IPS DF 6.9 (cell line): ENCODE measurements at places on chromosomes 6 and 20.

- DNase-seq, result no peak
Measured at GRCh38 chr6:169251822-169252504, 1.7 kb downstream of the THBS2 start.

- no peak for DNase-seq
Measured at GRCh38 chr6:150058986-150059385, 9.9 kb downstream of the ULBP3 start.

- DNase-seq, result no peak
Measured at GRCh38 chr6:110587328-110587727, 110.9 kb upstream of the SLC22A16 start.

- no peak for DNase-seq
Measured at GRCh38 chr6:105452924-105453756, 50.3 kb upstream of the PREP start.

- DNase-seq, result no peak
Measured at GRCh38 chr20:7226156-7226555, 458.7 kb downstream of the BMP2 start.

DNA sequence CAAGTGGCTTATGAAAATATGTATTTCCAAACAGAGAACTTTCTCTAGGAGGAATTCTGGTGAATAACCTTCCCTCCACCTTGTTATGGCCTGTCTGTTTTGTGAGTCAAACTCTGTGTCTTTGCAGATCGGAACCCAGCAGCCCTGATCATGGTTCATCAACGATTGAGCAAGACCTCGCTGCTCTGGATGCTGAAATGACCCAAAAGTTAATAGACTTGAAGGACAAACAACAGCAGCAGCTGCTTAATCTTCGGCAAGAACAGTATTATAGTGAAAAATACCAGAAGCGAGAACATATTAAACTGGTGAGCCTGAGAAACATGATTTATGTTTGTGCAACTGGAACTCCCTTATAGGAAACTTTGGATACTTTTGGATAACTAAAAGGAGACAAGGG, 294.5 kb upstream of the PLCB4 start:
- no peak for DNase-seq

DNA sequence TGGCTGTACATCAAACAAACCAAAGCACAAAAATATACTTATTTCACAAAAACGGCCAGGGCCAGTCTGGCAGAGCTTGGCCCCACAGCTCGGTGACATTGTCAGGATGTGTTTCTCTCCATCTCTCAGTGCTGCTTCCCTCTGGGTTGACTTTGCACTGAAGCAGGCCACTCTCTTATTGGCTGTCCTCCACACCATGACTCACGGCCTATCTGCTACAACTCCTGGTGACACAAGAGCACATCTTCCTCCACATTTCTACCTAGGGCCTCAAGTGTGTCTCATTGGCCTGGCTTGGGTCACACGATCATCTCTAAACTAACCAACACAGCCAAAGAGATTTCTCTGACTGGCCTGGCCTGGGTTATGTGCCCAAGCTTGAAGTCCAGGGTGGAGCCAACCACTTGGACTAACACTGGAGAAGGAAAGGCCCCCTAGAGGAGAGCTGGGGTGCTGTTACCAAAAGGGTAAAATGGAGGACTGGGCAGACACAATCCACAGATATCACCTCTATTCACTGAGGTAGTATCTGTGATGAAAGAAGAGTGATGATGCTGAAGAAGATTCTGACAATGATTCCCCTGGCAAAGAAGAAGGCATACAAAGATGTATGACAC, 159.8 kb upstream of the TSHZ2 start:
- no peak for DNase-seq

- no peak for DNase-seq
Measured at GRCh38 chr6:56076033-56076432, 171.3 kb downstream of the COL21A1 start.

DNA sequence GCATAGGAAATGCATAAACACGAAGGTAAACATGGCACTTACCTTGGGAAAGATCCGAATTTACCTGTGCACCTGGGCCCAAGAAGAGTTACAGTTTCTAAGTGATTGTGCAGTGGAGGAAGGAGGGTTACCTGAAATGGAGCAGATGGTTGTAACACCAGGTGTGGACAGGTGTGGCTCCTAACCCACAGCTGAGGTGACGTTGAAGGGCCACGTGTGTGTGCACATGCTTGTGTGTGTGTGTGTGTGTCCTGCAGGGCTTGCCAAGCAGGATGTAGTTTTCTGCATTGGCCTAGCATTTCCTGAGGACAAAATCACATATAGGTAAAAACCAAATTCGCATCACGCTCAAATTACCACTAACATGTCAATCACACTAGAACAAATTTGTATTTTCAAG, 240.8 kb downstream of the ANKRD60 start:
- no peak for DNase-seq

DNA sequence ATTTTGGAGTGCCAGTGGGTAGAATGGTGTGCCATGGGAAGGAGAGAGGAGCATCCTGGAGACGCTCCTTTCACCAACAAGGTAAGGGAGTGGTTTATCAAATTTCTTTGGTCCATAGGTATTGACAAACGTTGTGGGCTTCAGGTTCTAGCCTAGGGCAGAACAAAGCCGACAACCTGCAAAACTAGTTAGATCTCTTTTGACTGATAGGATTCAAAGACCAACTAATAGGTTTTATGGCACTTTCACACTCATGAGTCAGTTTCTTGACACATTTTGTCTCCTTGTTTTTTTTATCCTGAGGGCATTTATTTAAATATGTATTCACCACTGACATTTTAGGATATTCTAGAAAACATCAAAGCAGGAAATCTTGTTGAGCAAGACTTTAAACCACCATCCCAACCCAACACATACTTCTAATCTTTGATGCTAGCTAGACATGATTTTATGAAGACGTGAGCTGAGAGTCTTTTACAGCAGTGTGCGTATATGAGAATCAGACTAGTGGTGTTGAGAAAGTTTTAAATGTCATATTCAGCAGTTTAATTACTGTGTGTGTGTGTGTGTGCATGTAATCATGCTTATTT, 370.4 kb upstream of the HSF2 start:
- no peak for DNase-seq

GRCh38 chr20:2946988-2947961, 74.0 kb downstream of the PTPRA start:
- DNase-seq, result no peak

DNA sequence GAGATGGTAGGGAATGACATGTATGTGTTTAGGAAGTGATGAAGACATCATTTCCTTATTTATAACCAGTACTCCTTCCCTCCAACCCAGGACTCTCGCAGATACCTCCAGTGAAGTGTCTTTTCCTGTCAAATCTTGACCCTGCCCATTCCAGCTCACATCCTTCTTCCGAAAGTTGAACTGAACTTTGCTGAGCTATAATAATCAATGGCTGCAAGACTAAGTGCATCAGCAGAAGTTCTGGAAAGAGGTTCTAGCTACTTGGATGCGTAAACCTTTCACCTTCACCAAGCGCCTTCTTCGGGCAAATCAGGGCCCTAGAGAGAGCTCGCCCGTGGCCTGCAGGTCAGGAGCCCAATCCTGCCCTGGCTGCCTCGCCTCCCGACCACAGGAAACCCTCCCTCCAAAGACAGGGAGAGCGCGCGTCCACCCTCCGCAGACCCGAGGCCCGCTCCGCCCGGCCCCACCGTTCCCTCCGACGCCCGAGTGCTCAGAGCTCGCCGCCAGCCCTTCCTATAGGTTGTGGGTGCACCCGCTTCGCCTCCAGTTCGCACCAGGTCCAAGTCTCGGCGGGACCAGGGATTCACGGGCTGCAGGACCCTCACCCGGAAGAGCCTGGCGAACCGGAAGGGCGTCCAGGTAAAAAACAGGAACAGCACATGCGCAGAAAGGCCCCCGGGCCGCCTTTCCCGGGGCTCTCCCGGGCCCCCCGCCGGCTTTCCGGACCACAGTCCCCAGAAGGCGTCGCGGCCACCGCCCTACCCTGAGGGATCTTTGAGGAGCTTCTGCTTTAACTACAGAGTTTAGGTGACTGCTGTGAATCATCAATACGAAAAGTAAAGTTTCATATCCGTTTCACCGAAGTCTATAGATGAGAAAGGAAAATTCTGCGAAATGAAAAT, at the start of gene ZNF334:
Gene ZNF334 (minus strand): TSS at position 617 of the 902 bp plus-strand sequence. CDS start 1,457 bp downstream, outside the sequence.
- peak; percentile 68 for DNase-seq

- no peak for DNase-seq
Measured at GRCh38 chr6:9620263-9620662, 794.6 kb downstream of the TFAP2A start.

- no peak for DNase-seq
Measured at GRCh38 chr20:10784554-10785183, 110.9 kb upstream of the JAG1 start.

GRCh38 chr6:18400831-18401446, 13.8 kb downstream of the RNF144B start:
- no peak for DNase-seq

- DNase-seq, result no peak
Measured at GRCh38 chr6:80356000-80356399, 249.5 kb downstream of the BCKDHB start.

GRCh38 chr6:134908906-134909516, 40.9 kb downstream of the ALDH8A1 start:
- DNase-seq, result no peak

DNA sequence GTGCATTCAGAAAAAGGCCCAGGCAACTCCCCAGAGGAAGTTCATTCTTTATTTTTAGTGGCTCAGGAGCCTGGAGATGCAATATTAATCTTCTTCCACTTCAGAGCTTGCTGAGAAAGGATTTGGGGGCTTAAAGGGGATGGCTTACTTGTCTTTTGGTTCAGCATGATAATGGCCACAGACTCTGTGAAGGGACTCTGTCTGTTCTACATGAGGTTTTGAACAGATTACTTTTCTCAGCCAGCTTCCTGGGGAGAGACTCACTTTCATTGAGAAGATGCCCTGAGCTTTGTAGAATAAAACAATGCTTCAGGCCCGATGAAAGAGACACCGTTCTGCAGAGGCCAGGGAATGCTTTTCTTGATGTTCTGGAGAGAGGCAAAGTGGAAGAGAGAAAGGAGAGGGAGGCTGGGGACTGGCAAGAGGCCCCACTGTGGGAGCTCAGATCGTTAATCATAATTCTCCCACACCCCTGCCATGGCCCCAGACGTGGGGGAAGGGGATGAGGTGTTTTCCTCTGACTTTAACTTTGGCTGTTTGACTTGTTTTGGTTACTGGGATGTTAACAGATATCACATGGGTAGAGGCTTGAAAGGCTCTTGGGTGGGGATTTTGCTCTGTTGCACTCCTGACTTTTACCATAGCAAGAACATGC, 19.1 kb downstream of the SCP2D1 start:
- DNase-seq, result no peak

DNA sequence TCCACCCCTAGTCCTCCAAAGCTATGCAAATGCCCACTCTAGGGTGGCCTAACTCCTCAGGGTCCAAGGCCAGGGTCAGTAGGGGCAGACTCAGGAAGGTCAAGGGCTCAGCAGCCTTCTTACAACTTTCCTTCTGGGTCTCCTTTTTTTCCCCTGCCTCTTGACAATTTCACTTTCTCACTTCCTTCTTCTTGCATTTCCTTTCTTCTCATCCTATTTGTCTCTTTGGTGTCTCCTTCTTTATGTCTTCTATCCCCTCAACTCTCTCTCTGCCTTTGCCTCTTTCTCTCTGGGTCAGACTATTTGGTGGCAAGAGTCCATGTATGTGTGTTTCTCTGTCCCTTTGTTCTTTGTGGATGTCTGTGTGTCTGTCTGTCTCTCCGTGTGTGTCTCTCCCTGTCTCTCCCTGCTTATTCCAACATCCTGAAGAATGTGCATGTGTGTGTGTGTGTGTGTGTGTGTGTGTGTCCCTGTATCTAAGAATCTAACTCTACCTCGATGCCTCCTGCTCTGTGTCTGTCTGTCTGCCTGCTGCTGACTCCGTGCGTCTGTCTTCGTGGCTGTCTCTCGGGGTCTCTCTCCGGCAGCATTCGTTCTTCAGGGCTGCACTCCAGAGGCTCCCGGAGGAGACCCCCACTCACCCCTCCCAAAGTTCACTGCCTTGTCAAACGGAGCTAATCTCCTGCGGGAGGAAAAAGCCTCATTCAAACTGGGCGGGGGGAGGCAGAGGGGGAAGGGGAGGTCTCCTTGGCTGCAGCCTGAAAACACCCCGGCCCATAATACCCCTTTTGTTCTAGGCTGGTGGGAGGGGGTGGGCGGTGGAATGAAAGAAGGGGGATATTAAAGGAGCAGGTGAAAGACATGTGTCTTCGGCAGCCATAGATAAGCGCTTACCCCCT, 51.7 kb upstream of the FOXP4 start:
- no peak for DNase-seq

DNA sequence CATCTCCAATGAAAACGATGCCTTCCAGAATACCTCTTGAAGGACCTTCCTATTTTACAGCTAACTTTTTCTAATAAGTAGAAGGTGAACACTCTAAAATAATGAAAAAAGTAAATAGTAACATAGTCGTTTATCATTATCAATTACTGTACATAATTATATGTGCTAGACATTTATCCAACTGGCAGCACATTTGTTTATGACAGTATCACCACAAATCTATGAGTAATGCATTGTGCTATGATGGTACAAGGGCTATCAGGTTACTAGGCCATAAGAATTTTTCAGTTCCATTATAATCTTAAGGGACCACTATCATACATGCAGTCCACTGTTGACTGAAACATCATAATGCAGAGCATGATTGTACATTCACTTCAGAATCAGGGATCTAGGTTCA, 68.4 kb downstream of the ATG5 start:
- DNase-seq, result no peak

GRCh38 chr6:34538581-34538980, 17.5 kb downstream of the SPDEF start:
- no peak for DNase-seq

GRCh38 chr6:126261792-126262421, 78.0 kb upstream of the CENPW start:
- DNase-seq, result no peak

DNA sequence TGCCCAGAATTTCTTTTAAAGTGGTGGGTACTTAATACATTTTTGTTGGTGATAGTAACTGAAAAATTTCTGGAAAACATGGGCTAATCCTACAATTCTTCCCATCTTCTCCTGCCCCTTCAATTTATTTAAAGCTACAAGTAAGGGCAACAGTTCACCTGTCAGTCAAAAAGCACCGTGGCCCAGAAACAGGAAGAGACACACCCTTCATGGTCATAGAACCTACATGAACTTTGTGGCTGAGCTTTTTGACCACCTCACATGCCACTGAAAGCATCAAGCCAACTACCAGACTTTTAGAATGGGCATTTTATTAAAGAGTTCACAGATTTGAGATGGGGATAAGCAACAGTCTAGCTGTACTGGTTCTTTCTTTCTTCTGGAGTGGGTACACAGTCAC, 201.1 kb upstream of the CNR1 start:
- no peak for DNase-seq
